Stimulated activated CD4-positive, alpha-beta T cell treated with anti-CD3 and anti-CD28 coated beads, Interleukin-15, amount 100 ng/mL, for 1 hour (primary cell): ENCODE measurements at places on chromosomes 11 and 22.

DNA sequence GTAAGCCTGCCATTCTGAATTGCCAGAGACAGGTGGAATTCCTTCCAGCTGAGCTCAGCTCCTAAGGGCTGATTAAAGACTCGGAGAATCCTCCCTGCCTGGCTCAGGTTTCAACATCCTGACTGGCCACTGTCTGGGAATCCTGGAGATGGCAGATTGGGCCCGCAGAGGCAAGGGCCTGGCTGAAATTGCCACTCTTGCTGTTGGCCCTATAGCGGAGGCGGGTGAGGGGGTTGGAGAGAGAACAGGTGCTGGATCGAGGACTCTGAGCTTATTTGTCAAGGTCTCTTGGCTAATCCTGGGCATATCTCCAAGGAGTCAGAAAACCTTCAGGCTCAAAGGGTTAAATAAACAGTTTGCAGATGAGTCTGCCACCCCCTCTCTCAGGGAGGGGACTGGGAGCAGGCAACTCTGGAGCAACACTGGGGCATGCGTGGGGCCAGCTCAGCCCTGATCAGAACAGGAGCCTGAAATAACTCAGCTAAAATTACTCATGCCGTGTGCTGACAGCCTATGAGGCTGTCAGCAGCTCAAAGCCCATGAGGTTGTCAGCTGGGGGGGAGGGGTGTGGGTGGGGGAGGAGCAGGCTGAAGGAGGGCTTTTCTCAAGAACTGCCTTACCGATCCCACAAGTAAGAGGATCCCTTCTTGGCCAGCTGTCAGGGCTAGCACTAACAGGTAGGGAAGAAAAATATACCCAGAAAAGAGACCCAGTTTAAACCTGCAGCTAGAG lies 14.7 kb upstream of the MFRP start:
- DNase-seq: no peak

DNA sequence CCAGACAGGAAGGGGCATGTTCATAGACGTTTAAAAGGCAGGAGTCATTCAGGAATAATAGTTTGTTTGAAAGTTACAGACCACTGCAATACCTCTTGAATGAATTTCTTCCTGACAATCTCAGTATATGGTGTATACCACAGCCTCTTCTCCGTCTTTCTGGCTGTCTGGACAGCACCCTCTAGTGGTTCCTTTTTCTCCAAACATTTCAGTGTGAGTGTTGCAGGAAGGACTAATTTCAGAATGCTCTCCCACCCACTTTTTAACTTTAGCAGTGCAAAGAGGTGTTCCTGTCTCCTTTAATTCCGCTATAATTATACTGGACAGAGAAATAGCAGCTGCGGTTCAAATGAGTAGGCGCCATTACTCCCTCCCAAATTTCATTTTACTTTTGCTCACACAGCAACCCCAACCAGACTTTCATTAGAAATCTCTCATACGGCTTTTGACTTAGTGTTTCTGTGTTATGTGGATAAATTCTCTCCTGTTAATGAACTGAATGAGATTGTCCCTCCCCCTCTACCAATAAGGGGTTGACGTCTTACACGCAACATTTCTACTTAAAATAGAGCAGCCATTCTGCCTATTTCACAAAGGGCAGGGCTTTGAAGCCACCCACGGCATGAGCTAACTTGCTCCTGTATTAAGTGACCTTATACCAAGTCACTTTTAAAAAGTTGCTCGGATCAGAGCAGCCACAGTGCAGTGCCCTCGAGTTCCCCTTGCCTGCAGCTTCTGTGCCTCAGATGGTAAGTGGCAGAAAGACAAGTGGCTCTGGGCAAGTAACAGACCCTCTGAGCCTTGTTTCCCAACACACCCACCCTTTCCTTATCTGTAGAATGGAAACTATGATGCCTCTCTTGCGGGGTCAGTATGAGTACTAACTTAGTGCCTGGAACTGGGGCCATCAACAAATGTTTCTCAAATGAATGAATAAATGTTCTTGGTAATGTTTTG lies 368.6 kb downstream of the OPCML start:
- DNase-seq: no peak

DNA sequence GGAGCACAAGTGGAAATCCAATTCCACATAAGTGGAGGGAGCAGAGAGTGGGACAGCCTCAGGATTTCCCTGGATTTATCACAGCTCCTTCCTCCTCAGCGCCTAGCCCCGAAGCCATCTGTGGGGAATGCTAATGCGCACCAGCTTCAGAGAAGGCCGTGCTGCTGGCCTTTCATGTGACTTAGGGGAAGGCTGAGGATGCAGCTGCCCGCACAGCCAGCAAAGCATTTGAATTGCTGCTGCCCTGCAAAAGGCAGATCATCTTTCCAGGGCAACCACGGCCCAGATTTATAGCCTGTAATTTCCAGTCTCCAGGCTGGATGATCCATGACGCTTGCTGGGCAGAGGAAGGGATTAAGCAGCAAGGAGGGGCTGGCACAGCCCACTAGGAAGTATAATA lies 29.9 kb downstream of the SYN3 start:
- no peak for DNase-seq

GRCh38 chr11:1303973-1304372 lies 5.5 kb downstream of the TOLLIP start:
- DNase-seq: no peak

DNA sequence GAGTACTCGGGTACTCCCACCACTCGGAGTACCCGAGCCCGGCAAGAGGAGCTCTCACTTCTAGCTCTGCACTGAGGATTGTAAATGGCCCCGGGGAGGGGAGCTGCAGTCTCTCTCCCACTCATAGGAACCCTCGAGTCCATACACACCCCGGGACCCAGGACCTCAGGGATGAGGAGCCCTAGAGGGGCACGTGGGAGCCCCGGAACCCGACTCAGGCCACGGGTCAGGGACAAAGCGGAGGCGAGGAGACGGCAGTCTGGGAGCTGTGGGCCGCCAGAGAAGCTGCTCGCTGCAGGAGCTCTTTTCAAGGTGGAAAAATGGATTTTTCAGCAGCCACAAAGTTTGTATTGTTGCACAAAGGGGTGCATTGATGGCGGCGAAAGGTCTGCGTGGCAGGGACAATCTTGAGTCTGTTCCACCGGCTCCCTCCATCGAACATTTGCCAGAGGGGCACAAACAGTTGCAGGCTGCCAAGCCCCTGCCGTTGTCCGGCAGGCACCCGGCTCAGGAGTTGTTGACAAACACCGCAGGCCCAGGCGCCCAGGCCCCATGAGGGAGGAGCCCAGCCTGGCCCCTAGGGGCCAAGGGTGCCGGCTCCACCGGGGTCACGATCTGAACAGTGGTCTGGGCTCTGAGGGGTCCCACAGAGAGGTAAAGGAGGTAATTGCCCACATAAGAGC lies 5.7 kb upstream of the FLI1 start:
- DNase-seq: no peak
